ENCODE measurements at places on chromosomes 2 and 18.
A peak's percentile ranks its signal among the peaks of the same experiment; 100 is the strongest.

- no peaks in the 10 kb centered on the region for H3K27me3 ChIP-seq
- no peaks in the 10 kb centered on the region for H3K36me3 ChIP-seq
- H3K4me3 ChIP-seq: no peak overlapping the region
- peaks cover 74% of the 10 kb centered on the region for H3K4me1 ChIP-seq
- DNase-seq: no peak
Measured at GRCh38 chr2:85708641-85709040, 14.5 kb downstream of the GNLY start.

DNA sequence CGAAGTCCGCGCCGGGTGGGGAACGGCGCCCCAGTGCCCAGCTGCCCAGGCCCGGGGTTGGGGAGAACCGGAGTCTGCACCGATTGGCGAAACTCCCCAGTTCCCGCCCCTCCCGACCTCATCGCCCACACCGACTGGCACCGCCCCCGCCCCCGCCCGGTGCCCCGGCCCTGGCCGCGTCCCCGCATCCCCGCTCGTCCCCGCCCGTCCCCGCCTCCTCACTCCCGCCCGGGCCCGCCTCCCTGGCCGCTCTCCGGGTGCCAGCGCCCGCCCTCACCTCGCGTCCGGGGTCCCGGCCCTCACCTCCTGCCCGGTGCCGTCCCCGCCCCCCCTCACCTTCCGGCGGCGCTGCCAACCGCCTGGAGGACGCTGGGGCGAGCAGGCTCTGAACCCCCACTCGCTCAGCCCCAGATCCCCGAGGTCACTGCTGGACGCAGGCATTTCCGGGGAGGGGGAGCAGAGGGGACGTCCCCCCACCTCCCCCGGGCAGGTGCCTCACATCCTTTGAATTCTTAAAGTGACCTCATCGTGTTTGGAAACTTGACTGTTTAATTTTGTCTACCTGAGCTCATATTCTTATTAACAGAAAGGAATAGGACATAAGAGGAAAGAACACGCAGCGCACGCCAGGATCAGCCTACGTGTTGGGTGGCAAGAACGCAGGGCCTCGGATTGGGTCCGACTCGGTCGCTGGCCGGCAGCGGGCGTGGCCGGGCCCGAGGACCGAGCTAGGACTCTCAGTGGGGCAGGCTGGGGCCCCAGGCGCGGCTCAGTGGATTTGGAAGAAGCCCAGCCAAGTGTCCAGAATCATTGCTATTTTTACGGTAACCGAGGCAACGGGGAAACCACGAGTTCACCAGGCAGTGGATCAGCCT is at the start of gene FAM110C:
FAM110C (minus strand) TSS at position 35 of the 875 bp plus-strand sequence. CDS start 120 bp downstream, outside the sequence.
- H3K36me3 ChIP-seq: no peaks in the 10 kb centered on the region
- H3K4me1 ChIP-seq: peaks cover 24% of the 10 kb centered on the region
- H3K27me3 ChIP-seq: peaks cover 19% of the 10 kb centered on the region
- DNase-seq: peak; percentile 49
- peak within 1 kb of the TSS; percentile 79 for H3K27ac ChIP-seq
- peak within 1 kb of the TSS; percentile 72 for H3K4me3 ChIP-seq

- H3K4me3 ChIP-seq: no peak overlapping the region
- no peaks in the 10 kb centered on the region for H3K36me3 ChIP-seq
- peak; percentile 47 for DNase-seq
- no peaks in the 10 kb centered on the region for H3K27me3 ChIP-seq
- H3K27ac ChIP-seq: no peak overlapping the region
Measured at GRCh38 chr2:41871080-41871479, 176.7 kb upstream of the PKDCC start.

GRCh38 chr18:48891721-48892120 is 59.0 kb downstream of the SMAD7 start:
- DNase-seq: no peak
- no peak overlapping the region for H3K4me3 ChIP-seq
- no peaks in the 10 kb centered on the region for H3K27me3 ChIP-seq
- no peaks in the 10 kb centered on the region for H3K36me3 ChIP-seq
- peaks cover 22% of the 10 kb centered on the region for H3K4me1 ChIP-seq

DNA sequence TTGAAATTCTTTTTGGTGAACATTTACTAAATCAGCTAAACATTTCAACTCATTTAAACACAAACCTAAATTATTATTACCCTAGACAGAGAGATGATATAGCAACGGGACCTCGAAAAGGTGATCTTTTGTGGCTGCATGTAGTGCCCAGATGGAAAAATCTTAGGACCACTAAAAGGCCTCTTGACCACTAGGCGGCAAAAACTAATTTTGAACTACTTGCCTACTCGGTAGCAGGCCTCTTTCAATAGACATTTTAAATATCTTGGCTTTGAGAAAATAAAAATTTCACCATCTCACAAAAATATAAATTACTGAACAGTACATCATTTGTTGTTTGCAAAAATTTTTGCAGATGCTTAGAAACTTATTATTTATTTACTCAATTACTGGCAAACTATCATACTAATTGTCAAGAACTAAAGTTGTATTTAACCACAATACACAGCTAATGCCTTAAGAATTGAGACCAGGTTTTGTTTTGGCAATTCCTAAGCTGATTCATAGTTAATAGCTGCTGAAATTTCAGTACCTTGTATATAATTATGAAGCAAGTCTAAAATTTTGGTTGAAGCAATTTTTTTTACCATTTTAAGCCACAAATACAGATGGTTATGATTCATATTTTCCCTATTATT is 9.4 kb downstream of the COL3A1 start:
- peaks cover 38% of the 10 kb centered on the region for H3K36me3 ChIP-seq
- peak overlapping the region; percentile 45 for H3K27ac ChIP-seq
- peak overlapping the region; percentile 62 for H3K4me3 ChIP-seq
